ENCODE measurements at places on chromosomes 12 and 14.

DNA sequence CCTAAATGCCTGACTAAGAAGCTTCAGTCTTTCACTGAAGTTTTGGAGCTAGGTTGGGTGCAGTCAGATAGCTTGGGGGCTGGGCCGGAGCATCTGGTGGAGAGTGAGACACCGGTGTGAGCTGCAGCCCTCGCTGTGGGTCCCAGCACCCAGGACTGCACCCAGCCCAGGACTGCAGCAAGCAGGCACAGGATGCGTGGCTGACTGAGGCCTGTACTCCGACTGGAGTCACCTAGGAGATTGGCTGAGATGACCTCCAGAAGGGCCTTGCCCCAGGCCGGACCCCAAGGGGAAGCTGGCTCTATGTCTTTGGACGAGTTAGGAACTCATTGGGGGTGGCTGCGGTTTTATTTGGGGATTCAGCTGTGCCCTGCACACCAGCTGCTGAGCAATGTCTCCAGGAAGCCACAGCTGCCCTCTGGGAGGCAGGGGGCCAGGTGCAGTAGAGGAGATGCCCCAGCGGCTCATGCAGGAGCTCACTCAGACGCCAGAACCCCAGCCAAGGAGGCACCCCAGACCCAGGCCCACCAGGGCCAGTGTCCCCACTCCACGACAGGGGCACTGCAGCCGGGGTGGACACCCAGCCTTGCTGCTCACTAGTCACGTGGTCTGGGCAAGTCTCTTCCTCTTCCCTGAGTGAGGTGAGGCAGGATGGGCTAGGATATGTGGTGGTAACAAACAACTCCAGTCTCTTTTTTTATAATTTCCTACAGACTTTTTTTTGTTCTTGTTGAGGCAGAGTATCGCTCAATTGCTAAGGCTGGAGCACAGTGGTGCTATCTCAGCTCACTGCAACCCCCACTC lies 31.8 kb upstream of the RCOR1 start:
- DNase-seq, result no peak

- no peak for DNase-seq
Observed at GRCh38 chr12:88400302-88400701, 180.0 kb downstream of the KITLG start.

DNA sequence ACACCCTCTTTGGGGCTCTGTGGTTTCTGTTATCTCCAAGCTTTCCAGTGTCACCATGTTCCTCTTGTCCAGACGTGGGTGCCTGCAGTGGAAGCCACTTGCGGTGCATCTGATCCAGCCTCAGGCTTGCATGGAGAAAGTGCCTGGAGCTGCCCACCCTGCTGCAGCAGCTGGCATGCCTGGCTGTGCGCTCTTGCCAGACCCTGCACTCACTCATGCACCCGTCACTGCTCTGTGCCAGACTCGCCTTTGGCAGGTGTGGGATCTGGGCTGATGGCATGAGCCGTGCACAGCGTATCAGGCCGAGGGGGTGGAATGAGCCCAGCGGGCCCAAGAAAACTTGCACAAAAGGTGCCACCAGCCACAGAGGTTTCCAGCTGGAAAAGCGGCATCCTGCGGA lies 105.1 kb downstream of the MNAT1 start:
- no peak for DNase-seq

DNA sequence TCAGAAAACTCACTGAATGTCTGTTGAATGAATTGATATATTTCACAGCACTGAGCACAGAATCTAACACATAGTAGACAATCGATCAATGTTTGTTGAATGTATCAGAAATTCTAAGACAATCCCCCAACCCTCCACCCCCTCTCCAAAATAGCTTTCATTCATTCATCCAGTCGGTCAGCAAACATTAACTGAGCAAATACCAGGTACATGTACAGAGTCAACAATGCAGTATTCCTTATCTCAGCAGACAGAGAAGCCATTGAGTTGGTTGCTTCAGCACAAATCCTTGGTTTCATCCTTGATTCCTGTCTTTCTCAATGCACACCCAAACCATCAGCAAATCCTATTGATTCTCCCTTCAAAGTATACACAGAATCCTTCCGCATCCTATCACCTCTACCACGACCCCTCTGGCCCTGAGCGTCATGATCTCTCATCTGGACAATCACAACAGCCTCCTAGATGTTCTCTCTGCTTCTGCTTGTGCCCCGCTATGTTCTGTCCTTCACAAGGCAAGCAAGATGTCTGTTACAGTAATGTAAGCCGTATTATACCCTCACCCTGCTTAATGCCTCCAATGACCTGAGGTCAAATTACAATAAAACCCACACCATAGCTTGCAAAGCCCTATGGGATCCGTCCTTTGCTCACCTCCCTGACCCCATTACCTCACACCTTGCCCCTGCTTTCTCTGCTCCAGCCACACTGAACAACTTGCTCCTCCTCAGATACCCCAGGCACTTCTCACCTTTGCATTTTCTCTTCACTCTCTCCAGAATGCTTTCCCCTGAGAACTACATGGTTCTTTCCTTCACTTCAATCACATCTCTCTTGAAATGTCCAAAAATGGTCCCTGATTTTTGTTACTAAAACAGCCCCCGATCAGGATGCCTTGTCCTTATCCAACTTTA lies 738.1 kb upstream of the TBX3 start:
- no peak for DNase-seq

DNA sequence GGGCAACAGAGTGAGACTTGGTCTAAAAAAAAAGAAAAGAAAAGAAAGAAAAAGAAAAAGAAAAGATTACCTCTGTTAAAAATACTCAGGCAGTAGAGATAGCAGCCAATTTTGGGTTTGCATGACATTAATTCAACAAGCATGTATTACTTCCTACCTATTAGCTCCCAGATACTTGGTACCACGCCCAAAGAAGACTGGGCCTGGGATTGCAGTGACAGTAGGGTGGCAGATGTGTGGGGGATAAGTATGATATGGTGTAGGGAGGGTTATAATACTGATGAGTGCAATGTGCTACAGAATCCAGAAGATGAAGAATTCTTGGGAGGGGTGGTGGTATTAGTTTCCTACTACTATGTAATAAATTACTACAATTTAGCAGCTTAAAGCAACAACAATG lies 46.4 kb upstream of the FOS start:
- DNase-seq, result no peak

GRCh38 chr12:125487336-125487735 lies 422.1 kb downstream of the AACS start:
- DNase-seq, result no peak

GRCh38 chr14:100283984-100284881 lies 22.0 kb downstream of the SLC25A29 start:
- no peak for DNase-seq

DNA sequence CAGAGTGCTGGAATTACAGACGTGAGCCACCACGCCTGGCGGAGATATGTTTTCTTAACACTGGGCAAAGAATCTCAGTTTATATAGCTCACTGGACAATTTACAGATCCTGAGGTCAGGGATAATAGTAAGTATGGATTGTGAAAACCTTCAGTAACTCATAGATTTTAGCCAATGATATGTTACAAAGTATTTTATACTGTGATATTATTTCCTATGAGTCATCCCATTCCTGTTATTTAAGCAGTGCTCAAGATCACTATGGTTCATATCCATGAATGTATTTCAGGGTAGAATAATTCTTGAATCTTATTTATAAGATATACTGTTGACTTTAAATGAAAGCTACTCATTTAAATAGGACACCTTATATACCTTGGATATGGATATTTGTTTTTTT lies 107.2 kb downstream of the RAD51B start:
- DNase-seq, result no peak

DNA sequence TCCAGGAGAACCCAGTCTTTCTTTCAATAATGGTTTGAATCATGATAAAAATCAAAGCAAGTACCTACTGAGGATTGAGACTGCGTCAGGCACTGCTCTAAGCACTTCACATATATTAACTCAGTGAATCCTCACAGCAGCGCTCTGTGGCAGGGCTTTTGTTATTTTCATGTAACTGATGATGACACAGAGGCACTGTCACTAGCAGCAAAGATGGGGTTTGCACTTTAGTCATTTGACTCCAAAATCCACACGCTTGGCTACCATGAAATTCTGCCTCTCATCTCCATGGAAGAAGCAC lies 98.8 kb upstream of the GSC start:
- DNase-seq, result no peak

DNA sequence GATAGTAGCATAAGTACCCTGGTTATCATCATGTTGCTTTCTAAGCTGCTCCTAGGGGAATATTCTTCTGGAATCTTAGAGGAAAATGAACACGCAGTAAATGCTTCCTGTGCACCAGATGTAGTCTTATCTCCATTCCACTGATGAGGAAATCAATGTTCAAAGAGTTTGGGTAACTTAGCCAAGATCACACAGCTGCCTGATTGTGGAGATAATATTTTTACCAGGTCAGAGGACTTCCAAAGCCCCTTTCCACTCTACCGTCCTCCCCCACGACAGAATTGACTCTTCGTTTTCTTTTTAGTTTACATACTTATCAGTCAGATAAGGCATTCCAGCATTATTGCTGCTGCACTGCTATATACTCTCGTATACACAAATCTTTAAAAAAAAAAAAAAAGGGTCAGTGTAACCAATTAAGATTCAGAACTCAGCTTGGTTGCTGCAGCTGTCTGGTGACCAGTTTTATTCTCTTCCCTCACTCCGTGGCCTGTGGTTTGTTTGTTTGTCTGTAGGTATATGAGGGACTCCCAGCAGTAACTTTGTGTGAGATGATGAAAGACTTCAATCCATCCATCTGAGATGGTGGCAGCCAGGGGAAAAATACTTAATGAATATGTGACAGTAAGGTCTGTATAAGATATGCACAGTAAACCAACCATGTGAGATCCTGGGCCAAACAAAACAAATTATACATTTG lies 110.5 kb downstream of the TGFB3 start:
- DNase-seq, result peak; percentile 31

DNA sequence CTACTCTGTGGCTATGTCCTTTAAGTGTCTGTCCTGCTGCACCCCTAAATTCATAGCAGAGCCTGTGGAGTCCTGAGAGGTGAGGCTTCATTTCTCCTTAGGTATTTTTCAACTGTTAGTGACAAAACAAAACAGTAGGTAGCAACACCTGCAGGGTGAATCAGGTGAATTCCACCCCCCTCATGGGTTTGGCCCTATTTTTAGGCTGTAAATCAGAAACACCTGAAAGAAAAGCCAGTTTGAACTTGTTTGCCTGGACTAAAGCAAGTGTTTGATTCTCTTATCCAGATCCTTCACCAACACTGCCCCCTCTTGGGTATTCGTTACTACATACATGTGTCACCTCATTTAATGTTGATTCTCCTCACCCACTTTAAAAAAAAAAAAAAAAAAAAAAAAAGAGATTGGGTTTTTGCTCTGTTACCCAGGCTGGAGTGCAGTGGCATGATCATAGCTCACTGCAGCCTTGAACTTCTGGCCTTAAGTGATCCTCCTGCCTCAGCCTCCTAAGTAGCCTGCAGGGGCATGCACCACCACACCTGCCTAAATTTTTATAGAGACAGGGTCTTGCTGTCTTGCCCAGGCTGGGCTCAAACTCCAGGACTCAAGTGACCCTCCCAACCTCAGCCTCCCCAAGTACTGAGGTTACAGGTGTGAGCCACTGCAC lies 10.3 kb downstream of the TBPL2 start:
- peak; percentile 64 for DNase-seq
